ENCODE measurements at places on chromosomes 6 and 20.

GRCh38 chr20:57648878-57649616 is 28.8 kb upstream of the ZBP1 start:
- no peak for DNase-seq

- DNase-seq, result no peak
Measured at GRCh38 chr20:63578224-63579016, 4.4 kb upstream of the HELZ2 start.

- DNase-seq, result no peak
Measured at GRCh38 chr6:68506911-68507310, 128.2 kb upstream of the ADGRB3 start.

DNA sequence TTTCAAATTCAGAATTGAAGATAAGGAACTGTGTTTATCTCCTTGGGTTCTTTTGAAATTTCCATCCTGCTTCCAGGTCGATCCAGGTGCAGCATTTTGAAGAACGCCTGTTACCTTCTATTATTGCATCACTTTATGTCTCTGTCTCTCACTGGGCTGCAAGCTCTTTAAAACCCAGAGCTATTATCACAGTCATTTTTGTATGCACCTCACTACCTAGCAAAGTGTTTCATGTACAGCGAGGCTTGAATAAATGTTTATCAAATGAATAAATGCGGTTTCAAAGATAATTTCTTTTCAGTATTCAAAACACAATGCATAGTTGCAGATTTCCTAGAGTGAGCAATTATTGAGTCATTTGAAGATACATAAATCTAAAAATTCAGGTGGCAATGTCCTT is 34.2 kb downstream of the GFOD1 start:
- no peak for DNase-seq

DNA sequence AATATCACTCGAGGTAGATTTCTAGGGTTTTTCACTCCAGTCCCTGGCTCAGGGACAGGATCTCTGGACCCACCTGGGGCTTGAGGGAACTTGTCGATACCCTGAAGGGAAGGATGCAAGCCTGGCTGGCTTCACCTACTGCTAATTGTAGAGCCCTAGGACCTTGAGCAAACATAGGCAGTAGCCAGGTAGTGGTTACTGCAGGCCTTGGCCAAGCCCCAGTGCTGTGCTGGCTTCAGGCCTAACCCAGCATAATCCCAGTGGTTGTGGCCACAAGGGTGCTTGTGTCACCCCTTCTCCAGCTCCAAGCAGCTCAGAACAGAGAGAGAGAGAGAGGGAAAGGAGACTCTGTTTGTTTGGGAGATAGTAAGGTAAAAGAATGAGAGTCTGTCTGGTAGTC is 5.8 kb upstream of the MCM9 start:
- DNase-seq, result no peak

GRCh38 chr6:111764238-111765175 is 108.7 kb downstream of the FYN start:
- no peak for DNase-seq

DNA sequence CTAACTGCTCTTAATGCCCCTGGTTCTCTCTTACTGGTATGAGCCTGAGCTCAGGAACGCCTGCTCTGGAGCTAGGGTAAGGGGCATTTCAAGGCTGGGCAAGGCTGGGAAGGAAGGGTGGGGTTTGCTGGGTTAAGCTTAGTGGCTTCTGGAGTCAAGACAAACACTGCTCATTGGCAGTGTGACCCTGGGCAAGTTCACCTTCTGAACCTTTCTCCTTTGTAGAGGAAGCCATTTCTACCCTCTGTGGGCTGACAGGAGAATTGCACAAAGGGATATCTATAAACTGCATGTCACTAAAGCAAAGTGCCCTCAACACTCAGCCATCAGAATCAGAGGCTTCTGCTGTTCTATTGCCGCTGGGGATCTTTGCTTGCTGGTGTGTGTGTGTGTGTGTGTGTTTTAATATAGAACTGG is 20.3 kb upstream of the LRRN4 start:
- peak; percentile 30 for DNase-seq

- DNase-seq, result peak; percentile 28
Measured at GRCh38 chr6:144675231-144675861, 390.2 kb downstream of the UTRN start.

- no peak for DNase-seq
Measured at GRCh38 chr6:110617057-110617456, 140.6 kb upstream of the SLC22A16 start.

- no peak for DNase-seq
Measured at GRCh38 chr6:73491377-73491776, 29.5 kb downstream of the EEF1A1 start.

DNA sequence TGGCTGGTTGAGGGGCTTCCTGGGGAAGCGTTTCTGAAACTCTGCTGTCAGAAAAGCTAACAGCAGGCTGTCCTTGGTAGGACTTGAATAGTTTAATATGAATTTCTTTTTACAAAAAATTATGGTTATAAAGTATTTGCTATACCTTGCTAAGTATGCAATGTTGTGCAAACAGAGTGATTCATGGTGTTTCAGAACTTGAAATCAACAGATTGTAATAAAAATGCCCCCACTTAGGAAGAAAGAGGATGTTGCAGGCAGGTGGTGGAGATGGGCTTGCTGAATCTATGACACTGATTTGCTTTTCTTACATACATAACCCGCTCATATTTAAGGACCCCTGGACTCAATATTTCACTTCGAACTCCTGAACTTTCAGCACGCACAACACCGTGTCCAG is 211.6 kb downstream of the THBS2 start:
- DNase-seq, result no peak

DNA sequence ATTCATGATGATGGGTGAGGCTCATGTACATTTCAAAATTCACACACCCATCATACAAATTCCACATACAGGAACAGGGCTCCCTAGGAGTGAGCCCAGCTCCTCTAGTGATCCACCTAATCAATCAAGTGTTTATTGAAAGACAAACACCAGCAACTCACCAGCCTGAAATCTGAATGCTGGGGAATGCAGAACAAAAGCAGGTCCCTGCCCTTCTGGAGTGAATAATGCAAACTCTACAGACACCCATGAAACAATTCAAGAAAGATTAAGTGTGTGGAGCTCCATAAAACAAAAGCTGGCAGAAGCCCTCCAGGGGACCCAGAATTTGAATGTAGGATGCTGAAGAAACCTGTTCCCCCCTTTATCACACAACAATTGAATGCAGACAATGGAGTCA is 396.7 kb upstream of the JARID2 start:
- no peak for DNase-seq

GRCh38 chr6:37137201-37138090 is 32.5 kb upstream of the PIM1 start:
- peak; percentile 87 for DNase-seq

DNA sequence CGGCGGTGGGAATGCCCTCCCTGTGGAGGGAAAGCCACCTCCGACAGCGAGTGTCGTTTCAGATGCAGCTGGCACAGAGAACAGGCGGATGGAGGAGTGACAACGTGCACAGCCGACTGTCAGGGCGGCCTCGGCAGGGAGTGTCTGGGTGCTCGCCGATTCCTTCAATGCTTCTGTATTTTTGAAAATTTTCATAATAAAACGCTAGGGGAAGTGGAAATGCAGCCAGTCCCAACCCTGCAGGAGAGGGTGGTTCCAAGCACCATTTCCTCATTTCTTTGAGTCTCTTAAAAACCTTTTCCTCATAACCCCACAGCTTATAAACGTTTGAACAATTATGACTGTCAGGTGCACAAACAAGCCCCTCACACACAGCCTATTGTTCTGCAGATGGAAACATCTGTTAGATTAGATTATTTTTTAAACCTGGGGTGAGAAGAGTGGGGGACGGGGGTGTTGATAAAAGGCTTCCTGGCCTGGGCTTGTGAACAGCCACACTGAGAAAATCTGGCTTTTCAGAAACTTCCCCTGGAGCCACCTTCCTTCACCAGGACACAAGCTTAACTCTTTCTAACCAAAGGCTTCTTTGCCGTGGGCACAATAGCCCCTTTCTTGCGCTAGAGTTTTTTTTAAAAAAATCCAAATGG is 228.9 kb downstream of the ANKRD60 start:
- DNase-seq, result no peak

- DNase-seq, result no peak
Measured at GRCh38 chr6:32158052-32158451, 4.1 kb downstream of the PPT2 start.

GRCh38 chr20:43750774-43751166 is 24.0 kb upstream of the GTSF1L start:
- DNase-seq, result no peak

DNA sequence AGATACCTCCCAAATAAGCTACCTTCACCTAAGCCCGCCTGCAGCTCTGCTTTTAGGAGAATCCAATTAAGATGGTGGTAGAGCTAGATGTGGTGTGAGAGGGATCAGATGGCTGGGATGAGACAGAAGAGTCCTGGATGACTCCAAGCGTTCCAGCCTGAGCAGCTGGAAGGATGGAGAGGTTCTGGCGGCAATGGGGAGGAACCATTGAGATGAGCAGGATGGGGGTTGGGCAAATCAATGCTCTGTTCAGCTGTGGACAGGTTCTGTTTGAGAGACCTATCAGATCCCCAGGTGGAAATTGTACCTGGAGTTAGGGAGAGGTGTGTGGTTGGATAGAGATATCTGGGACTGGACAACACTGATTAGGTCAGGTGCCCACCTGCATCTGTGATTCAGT is 23.0 kb downstream of the PHACTR3 start:
- no peak for DNase-seq

GRCh38 chr6:133360194-133360593 is 119.0 kb downstream of the EYA4 start:
- no peak for DNase-seq

DNA sequence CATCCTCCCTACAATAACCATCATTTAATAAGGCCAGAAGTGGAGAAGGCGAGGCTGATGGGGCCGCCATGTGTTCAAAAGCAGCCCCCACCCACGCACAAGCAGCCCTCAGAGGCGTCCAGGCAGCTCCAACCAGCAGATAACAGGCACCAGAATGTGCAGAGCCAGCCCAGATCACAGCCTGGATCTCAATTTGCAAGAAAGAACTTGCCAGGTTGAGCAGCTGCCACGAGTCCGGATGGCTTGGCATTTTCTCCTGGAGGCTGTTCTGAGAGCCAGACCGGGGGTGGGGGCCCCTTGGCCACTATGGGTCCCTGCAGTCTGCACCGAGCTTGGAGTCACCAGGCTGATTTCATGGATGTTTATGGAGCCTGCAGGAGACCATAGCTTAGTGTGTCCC is 338.1 kb downstream of the PREX1 start:
- peak; percentile 80 for DNase-seq

- no peak for DNase-seq
Measured at GRCh38 chr20:36824142-36824940, 50.8 kb upstream of the DSN1 start.

DNA sequence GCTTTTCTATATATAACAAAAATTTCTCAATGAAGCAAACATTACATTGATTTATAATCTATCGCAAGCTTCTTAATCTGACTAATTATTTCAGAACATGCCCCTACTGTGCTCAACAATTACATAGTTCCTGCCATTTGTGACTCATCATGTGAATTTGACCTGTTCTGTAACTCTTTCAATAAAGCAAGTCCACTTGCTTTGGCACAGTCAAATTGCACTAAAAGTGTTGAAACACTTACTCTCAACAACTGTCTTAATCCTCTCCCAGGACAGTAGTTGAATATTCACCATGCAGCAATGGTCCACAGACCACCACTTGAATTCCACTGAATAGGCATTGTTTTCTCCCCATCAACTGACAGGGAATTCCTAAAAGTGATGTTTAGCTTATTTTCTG is 67.7 kb upstream of the SPTLC3 start:
- no peak for DNase-seq

GRCh38 chr6:151241853-151242252 is 2.1 kb downstream of the AKAP12 start:
- DNase-seq, result no peak

All from BE2C (cell line).